ENCODE measurements at places on chromosomes 1 and 21.

- no peak for DNase-seq
Observed at GRCh38 chr1:27095576-27095975, 59.3 kb downstream of the SLC9A1 start.

DNA sequence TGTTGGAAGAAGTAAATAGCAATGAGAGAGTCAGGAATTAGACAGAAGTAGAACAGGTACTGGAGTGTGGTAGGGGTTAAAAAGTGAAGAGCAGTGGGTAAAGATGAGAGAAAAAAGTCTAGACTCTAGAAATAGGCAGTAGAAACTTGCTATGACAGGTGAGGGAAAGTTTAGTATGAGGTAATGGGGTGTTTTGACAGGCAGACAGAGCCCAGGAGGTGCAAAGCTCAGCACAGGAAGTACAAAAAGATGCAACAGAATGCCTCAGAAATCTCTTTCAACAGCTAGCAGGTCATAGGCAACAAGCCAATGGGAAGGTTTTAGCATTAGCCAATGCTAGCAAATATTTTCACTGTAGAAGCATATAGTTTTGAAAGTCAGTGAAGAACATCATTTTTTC is 319.1 kb upstream of the SGIP1 start:
- no peak for DNase-seq

- DNase-seq, result no peak
Observed at GRCh38 chr1:95021805-95022643, 50.7 kb downstream of the ALG14 start.

DNA sequence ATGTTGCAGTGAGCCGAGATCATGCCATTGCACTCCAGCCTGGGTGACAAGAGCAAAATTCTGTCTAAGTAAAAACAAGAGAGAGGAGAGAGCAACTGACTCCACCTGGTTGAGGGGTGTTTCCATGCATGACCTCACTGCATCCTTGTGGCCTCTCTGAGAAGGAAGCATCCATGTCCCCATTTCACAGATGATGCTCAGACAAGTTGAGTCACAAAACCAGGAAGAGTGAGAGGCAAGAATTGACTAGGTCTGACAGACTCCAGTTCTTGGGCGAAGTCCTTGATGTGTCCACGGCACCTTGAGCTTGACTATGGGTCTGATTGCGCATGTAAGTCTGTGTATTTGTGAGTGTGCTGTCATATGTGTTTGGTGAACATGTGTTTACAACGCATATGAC is 105.8 kb downstream of the LACTBL1 start:
- no peak for DNase-seq

DNA sequence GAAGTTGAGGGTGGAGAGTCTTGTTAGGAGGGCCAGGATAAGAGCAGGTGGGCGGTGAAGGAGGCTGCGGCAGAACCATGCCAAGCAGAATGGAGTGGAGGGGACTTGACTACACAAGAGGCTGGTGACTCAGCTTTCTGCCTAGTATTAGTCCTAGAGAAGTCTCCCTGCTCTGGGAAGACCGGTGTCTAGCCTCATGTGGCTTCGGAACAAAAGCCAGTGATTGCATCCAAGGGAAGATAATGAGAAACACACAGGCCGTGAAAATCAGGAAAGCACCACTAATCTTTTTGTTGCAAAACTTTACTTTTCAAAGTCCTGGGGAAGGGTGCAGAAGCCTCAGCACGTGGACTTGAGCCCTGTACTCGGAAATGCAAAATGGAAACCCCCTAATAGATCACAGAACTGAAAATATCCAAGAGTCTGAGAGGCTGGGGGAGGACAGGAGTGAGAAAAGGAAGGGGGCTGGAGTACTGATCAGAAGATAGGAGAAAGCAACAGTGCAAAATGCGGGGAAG is 31.4 kb downstream of the DDR2 start:
- no peak for DNase-seq

DNA sequence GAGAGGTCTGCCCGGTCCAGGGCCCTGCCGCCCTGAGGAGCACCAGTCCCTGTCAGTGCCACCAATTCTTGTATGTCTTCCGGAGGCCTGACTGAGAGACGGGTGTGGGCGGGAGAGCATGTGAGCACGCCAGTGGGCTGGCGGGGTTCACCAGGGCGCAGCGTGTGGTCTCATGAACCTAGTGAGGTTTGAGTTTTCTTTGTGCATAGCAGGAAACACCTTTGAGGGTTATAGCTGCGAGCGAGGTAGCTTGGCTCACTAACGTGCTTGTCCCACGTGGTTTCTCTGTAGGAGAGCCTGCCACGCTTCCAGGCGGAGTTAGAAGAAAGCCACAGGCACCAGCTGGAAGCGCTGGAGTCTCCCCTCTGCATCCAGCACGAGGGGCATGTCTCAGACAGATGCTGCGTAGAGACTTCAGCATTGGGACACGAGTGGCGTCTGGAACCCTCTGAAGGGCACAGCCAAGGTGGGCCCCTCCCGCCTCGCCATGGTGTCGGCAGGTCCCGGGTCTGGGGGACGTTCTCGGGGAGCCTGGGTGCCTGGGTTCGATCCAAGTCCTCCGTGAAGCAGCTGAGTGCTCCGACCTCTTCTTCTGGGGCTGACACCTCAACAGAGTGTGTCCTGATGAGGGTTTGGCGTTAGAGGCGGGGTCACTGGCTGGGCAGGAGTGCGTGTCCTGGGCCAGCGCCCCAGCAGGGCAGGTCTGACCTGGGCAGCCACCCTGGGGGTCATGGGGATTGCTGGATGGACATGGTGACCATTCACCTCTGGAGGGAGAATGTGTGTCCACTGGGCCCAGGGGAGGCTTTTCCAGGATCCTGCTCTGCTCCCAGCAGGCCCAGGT is 31.4 kb downstream of the PCNT start:
- no peak for DNase-seq

DNA sequence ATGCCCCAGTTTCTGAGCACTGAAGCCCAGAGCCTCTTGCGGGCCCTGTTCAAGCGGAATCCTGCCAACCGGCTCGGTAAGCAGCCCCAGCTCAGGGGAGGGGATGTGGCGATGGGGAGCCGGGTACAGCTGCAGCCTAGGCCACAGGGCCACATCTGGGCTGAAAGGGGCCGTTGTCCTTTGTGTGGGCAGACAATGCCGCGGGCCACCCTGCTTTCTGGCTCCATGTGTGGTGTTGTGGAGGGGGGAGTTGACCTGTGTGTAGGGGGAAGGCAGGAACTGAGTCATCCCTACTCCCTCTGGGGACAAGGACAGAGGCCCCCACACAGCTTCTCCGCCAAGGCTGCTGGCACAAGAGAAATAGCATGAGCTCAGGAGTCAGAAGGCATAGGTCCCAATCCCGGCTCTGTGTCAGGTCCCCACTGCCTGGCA is 26.0 kb downstream of the RPS6KA1 start:
- DNase-seq, result no peak
